ENCODE measurements at places on chromosomes 4 and X.

- peak; percentile 39 for DNase-seq
These were observed 122.6 kb downstream of the SHISA3 start for GRCh38 chr4:42519803-42520417.

GRCh38 chrX:7198499-7198898 lies 50.5 kb upstream of the PUDP start:
- DNase-seq, result no peak

DNA sequence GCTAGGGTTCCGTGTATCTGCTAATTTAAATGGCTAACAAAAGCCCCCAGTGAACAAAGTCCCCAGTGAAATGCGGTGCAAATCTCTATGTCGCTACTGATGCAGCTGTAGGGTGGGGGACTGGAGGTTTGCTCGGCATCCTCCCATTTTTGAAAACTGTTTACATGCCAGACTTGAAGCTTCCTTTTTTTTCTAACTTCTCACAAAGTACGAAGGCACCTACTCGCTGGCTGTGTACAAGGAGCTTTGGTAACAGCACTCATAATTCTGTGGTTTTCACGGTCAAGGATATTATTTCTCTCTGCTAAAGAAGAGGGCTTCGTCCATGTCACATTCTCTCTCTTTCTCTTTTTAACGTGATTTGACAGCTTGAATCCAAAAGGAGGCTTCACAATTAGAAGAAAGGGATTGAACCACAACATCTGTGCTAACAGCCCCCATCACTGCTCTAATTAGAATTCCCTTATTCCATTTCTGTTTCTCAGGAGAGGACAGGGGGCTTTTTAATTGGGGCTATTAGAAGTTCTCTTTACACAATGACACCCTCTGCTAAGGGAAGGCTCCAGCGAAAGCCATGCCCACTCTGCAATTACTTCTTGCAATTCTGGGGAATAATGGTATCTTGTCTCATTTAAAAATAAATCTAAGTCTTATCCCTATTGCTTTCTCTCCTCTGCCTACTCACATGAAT lies 46.7 kb downstream of the TMEM156 start:
- no peak for DNase-seq

DNA sequence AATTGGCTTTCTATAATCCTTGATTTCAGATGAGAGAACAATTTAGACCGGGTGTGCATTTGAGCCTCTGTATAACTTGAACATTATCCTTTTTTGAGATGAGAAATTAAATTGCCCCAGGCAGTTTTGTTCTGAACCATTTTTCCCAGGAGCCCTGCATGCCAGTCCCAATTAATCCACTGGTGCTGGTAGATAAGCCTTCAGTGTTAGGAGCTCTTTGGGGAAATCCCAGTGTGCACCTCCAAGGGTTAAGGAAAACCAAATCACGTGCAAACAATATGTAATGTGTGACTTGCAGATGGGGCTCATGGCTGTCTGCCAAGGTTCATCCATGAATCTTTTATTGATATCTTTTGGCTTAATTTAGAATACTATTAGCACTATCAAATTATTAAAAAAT lies 43.2 kb downstream of the KIT start:
- DNase-seq, result no peak

GRCh38 chr4:189767941-189768340 lies 172.7 kb upstream of the FRG1 start:
- no peak for DNase-seq

- DNase-seq, result no peak
These were observed 172.3 kb downstream of the SPRY1 start for GRCh38 chr4:123568936-123569335.

DNA sequence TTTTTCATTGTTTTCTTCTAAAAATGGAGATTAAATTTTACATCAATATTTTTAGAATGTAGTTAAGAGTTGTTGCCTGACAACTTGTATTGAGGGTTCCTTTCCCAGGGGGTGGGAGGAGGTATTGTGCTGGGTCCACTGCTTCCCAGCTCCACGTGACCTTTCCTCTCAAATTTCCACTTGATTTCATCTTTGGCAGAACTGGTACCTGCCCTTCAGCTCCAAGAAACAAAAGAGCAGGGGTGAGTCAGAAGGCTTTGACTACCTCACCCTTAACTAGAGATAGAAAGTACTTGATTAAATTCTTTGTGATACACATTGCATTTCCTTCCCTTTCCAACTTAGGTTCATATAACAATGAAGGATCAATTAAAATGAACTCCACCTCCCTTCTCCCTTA lies 19.7 kb downstream of the TRIM2 start:
- DNase-seq, result no peak

DNA sequence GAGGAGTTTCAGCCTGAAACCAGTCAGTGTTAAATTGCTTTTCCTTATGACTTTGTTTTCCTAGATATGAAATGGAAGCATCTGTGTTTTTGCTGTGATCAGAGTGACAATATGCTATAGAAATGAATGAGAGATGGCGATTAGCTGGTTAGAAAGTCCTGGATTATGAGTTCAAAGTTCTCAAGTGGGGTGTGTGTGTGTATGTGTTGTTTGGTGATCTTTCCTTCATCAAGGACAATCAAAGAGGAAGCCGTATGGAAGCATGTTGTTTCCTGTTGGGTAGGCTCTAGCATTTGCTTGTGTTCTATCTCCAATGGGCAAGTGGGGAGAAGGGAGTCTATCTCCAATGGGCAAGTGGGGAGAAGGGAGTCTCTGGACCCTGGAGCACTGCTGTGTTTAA lies 64.0 kb upstream of the STX18 start:
- DNase-seq, result no peak
